ENCODE measurements at places on chromosomes 6 and 20.

DNA sequence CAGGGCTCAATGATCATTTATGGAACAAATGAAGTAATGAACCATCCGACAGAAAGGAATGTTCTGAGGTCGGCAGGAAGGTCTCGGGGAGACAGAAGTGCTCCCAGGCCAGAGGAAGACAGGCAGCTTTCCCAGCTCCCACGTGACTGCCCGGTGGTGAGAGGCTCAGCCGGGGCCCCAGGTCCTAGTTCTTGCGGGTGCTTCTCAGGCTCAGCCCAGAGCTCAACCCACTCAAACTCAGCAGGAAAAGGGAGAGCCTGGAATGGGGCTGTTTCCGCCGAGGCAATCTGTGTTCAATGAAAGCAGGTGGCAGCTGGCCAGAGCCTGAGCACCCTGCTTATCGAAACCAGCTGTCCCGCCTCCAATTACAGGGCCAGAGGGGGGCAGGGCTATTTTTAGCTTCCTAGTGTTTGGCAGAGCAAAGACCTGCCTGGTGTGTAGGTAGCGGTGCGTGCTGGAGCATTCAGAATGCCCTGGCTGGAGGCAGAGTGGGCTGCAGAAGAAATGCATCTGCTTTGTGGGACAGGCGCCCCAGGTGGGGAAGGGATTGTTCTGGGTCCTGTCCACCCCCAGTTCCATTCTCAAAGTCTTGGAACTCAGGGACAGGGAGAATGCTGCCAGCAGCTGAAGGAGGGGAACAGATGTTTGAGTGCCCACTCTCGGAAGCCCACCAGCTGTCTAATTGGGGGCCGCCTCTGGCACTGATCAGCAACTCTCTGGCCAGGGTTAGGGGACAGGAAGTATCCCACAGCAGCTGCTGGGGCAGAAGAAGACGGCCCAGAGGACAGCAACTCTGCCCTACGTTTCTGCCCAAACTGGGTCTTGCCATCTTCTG is 145.1 kb downstream of the PREX1 start:
- peak; percentile 96 for DNase-seq

DNA sequence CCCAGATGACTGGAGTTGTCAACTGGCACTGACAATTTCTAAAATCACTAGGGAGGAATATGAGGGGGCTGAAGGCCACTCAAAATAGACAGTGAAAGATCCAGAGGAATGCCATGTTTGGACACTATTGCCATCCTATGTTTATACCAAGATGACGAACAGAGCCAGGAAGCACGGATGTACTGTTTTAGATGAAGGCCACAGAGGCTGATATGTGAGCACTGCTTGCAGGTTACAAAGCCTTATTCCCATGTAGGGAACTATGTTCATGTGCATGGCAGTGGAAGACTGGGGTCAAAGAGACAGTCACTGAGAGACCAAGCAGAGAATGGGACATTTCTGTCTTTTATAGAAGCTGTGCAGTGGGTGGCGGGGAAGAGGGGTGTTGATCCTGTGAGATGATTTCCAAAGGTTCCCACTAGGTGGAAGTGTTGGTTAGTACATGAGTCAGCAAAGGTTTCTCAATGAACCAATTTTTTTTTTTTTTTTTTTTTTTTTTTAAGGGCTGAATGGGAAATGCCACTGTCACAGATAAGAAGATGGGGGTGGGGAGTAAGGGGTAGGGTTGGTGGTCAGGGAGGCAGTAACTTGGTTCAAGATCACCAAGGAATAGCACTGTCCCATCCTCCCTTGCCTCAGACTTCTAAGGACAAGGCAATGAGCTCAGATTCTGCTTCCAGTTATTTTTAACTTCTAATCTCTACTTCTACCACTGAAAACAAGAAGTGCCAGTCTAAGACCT is 46.7 kb upstream of the MOCS1 start:
- peak; percentile 63 for DNase-seq

- DNase-seq, result peak; percentile 68
Measured at GRCh38 chr20:47125758-47126591, 230.5 kb downstream of the ZMYND8 start.

GRCh38 chr6:141028791-141029280 is 1103.9 kb upstream of the GJE1 start:
- no peak for DNase-seq

DNA sequence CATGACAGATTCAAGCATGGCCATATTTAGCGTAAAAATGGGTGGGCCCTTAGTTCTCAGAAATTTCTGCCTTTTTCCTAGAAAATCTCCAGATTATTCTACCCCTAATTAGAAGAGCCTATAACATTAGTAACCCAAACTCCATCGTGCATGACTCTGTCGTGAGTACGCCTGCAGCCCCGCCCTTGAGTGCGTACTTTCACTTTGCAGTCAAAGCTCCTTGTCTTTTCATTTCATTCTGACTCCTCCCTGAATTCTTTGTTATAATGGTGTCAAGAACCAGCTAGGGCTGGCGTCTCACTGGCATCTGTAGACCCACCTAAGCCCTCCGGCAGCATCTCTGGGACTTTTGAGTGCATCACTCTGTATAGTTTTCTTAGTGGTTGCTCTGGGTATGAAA is 61.7 kb upstream of the NOX3 start:
- no peak for DNase-seq

- no peak for DNase-seq
Measured at GRCh38 chr20:32333988-32334885, 23.9 kb upstream of the ASXL1 start.

GRCh38 chr6:110815015-110815410 is 256 bp downstream of the CDK19 start:
- no peak for DNase-seq

GRCh38 chr20:51354769-51355319 is 187.7 kb downstream of the NFATC2 start:
- DNase-seq, result no peak

GRCh38 chr6:138869398-138869797 is 73.5 kb downstream of the ECT2L start:
- DNase-seq, result no peak

GRCh38 chr6:75409928-75410327 is 83.7 kb downstream of the FILIP1 start:
- DNase-seq, result no peak

DNA sequence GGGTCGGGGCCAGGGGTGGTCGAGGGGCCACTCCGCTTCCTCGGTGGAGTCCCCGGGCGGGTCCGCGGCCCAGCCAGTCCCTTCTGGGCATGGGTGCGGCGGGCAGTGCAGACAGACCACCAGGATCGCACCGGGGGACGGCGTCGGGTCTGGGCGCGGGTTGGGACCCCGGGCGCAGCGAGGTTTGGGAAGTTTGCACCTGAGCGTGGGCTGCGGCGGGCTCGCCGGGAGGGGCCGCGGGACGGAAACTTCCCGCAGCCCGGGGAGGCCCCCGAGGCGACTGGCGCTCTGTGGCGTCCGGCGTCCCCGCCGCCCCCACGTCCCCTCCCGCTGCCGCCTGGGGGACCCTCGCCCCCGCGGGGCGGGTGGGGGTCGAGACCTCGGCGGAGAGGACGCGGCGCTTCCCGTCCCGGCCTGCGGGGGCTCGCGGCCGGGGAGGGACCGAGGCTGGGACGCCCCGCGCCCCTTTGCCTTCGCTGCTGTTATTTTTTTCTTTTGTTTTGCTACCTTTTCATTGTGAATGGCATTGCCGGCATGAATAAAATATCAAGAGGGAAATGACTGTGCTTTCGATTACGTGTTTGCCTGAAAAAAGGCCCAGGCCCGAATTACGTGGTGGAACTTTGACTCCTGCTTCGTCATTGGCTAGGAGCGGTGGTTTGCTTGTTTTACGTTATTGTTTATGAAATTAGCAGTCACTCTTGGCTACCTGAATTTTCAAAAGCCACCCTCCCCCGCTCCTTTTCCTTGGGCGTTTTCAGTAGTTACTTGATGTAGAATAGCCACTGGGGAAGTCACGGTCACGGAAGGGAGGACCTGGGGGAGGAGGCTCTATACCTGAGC is 703 bp downstream of the SNX9 start:
- DNase-seq, result peak; percentile 18

DNA sequence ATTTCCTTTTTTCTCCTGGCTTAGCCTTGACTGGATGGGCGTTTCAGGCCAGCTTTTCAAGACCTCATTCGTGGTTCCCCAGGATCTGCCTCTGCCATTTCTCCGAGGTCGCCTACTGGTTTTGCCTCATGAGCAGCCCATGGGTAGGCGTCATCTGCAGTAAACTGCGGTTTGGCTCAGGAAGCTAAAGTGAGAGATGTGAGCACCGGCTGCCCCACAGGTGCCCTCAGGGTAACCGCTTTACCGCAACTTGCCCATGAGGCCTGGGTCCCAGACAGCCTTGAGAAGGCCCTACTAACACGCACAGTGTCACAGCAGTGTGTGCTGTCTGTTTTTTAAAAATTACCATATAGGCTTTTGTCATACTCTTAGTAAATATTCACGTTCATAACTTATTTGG is 53.4 kb upstream of the TBXT start:
- DNase-seq, result no peak

DNA sequence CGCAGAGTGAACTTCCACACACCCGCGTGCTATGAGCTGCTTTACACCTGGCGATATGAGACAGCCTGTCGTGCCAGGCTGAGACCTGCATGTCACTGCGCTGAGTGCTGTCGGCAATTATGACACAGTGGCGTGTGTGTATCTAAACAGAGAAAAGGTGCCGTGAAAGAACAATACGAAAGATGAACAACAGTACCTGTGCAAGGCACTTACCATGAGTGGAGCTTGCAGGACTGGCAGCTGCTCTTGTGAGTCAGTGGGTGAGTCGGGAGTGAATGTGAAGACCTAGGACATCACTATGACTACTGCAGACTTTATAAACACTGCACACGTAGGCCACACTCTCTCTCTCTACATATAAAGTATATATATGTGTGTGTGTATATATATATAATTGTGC is 68.5 kb upstream of the DUSP22 start:
- DNase-seq, result no peak

- DNase-seq, result no peak
Measured at GRCh38 chr20:56380375-56380774, 11.6 kb downstream of the AURKA start.

GRCh38 chr6:80363501-80364122 is 257.1 kb downstream of the BCKDHB start:
- DNase-seq, result no peak

- no peak for DNase-seq
Measured at GRCh38 chr6:137909533-137909932, 42.5 kb downstream of the TNFAIP3 start.

- peak; percentile 69 for DNase-seq
Measured at GRCh38 chr20:5127204-5127858, 523 bp downstream of the CDS2 start.

GRCh38 chr6:8073758-8074157 is 9.6 kb upstream of the BLOC1S5 start:
- DNase-seq, result no peak

- no peak for DNase-seq
Measured at GRCh38 chr20:14410869-14411555, 73.6 kb upstream of the FLRT3 start.

DNA sequence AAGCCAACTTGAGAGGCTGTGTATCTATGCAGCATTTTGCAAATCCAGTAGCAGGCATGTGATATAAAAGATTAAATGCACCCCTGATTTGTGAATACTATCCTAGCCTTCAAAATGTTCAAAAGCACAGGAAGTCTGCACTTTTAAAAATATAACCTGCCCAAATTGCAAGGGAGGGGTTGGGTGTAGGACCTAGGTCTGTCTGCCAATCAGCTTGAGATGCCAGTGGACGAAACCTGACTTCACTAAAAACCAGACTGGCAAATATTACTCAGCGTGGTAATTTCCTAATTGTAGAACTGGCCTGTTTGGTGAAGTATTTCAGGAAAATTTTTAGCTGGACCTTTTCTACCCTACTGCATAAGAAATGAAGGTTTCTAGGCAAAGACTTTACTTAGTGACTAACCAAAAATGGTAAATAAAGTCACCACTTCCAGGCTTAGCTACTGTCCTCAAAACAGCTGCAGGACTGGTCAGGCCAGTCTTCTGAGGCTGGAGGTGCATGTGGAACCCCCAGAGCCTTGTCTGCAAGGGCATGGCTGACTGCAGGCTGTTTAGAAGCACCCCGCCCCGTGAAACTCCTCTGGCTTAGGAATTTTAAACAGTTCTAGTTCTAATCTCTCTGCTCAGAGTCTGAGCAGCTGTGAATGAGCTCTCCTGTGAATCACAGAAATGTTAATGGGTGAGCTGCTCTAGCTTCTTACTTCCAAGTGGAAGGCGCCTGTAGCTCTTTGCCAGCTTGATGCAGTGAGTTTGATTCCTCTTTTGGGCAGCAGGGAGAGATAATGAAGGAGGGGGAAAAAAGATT is 104.4 kb upstream of the ESR1 start:
- no peak for DNase-seq

GRCh38 chr6:26156105-26156849 is 69.0 kb downstream of the HFE start:
- peak; percentile 96 for DNase-seq

DNA sequence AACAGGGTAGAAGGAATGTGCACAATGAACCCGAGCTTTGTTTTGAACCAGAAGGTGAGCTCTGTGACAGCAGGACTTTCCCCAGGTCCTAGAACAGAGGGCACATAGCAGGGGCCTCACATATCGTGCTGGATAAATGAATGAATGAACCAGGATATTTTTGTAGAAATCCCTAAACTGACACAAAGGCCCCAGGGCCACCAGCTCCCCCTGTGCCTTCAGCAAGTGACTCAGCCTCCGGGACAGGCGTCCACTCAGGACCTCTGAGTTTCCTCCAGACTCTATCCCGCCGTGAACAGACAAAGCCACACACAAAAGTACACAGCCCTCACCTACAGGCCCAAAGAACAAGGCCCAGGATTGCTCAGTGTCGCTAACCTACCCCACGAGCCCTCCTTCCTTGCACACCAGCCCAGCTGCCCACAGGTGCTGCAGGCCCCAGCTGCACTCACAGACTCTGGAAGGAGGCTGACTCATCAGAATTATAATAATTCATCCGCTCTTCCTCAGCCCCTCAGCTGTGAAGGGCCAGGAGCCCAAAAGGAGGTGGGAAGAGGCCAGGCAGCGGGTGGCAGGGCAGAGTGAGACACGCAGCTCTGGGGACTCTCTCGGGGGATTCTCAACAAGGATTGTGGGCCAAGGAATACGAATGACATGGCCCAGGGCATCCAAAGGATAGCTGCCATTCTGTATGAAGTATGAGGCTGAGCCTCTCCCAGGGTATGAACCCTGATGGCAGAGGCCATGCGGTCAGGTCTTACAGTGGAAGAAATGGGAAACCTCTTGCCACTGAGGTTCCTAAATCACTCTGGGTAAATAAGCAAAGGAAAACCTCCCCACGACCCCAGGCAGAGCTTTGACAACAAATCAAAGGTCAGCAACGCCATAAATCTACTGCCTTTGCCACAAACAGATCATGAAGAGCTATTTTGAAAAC is 40.9 kb downstream of the SUMO4 start:
- no peak for DNase-seq

- peak; percentile 88 for DNase-seq
Measured at GRCh38 chr20:10034717-10035571, at the start of gene ANKEF1. Gene ANKEF1 (plus strand): TSS chr20:10034987. CDS start chr20:10038302, 3,315 bp downstream.

DNA sequence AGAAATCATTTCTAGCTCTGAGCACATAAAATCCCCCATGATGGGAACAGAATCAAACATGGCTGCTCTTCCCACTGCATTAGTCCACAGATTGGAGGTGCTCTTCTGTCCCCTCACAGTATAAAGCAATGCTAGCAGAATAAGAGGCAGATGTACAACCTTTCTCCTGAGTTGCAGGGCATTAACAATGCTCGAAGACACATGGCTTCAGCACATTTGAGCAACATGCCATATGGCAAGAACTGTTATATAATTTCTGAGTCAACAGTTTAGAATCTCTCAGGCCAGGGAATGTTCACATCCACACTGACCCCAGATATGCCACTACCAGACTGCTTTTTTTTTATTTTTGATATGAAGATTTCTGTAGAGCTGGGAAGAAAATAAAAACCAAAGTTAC is 119.6 kb downstream of the KIF13A start:
- peak; percentile 32 for DNase-seq

Data from WERI-Rb-1 (cell line).